AG09309 (cell line): ENCODE measurements at places on chromosomes 5 and 9.

GRCh38 chr9:72579190-72579589 is 57.8 kb downstream of the TMC1 start:
- DNase-seq: no peak

DNA sequence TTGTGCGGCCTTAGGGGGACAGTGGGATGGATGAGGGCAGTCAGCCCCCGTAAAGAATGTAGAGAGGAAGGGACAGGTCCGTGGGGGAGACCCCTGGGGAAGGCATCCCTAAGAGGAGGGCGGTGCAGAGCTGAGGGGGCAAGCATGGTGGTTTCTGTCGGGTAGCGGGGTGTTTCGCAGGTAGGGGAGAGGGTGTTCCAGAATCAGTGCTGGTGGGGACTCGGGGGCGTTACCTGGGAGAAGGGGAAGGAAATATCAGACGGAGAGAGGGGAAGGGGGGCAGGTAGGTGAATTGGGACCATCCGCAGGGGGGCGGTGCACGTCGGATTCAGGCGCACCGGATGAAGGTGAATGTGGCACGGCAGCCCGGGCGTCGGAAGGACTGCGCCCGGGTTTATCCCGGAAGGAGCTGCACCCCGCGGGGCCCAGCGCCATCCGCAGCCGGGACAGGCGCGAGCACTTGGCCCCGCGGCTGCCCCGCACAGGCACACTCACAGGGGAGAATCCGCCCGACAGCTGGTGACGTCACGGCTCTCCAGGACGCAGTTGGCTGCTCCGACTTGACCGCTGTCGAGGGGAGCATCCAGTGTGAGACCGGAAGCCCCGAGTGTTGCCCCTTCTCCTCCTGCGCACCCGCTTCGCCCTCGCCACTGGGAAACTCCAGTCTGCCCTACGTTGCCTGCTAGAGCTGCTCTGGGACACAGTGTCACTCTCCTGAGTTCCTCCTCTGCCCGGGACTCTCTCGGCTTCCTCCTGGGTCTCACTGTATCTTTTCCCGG is 1.3 kb downstream of the CD72 start:
- DNase-seq: peak; percentile 7

GRCh38 chr5:170273968-170274710 is 23.4 kb downstream of the LCP2 start:
- no peak for DNase-seq

DNA sequence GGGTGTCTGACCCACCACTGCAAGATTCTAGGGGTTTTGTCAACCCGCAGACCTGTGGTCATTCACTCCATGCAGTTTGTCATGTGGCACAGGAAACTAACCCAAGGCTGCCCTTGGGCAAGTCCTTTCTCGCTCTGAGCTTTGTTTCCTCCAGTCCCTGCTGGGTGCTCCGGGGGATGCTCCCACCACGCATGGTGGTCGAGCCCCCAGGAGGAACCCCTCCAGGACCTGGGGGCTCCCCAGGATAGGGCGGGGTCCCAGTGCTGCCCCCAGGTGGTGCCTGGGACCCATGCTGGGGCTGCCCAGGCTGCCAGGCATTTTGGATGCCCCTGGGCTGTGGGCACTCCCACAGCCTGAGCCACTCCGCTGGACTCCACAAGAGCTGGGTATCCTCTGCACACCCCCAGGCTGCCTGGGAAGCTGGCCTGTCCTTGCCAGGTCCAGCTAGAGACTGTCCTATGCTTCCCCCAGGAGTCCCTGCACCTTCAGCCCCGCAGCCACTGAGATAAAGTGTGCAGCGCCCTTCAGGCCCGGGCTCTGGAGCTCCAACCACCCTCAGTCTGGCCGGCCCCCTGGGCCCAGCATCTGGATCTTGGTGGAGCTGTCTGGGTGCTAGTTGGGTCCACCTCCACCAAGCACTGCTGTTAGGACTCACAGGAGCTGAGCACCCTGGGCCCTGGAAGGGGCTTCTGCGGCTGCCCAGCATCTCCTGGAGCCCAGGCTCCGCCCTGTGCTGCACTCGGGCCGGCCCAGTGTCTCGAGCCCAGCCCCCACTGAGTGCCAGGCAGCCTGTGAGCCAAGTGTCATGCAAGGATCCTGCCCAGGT is 104.3 kb downstream of the PHF2 start:
- no peak for DNase-seq

- no peak for DNase-seq
Observed at GRCh38 chr5:151601391-151601790, 10.3 kb upstream of the FAT2 start.

DNA sequence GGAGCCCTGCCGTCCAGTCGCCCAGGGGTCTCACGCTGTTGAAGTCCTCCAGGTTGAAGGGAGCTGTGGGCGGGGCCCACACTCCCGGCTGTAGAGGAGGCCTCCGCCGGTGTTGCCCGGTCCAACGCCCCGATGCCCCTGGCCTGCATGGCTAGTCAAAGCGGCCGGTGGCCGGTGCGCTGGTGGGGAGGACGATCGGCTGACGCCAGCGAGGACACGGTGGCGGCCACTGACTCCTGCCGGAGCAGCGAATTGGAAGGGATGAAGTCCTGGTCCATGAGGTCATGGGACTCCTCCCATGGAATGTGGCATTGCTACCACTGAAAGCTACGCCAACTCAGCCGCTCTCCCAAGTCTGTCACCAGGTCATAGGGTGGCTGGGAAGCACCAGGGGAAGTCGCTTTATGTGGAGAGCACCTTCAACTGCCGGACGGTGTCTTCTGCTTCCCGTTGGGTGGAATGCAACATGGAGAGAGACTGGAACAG is 11.8 kb downstream of the RCL1 start:
- no peak for DNase-seq

DNA sequence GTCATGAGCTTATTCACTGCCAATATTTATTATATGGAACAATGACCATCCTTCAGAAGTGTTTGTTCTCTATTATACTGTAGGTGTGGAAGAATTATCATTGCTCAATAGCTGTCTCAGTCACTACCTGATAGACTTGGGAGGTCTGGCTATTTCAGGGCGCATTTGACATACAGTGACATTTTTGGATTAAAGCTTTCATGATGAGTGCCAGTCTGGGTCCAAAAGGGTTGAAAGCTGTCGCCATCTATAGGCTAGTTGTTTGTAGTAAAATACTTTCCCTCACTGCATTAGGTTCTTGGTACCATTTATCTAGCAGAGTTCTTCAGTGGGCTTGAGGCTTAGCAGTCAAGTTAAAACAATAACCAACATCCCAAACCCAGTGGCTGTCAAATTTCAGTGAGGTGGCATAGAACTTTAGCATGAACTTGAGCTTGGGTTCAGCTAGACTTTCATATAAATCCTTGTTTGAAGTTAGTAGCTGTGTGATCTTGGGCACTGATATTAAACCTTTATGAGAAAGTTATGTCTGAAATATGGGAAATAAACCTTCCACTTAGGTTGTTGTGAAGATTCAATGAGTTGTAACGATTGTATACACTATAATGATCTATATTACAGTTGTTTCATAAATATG is 110.5 kb upstream of the CDKN2B start:
- no peak for DNase-seq

- DNase-seq: peak; percentile 63
Observed at GRCh38 chr9:134642385-134643181, 980 bp downstream of the COL5A1 start.

DNA sequence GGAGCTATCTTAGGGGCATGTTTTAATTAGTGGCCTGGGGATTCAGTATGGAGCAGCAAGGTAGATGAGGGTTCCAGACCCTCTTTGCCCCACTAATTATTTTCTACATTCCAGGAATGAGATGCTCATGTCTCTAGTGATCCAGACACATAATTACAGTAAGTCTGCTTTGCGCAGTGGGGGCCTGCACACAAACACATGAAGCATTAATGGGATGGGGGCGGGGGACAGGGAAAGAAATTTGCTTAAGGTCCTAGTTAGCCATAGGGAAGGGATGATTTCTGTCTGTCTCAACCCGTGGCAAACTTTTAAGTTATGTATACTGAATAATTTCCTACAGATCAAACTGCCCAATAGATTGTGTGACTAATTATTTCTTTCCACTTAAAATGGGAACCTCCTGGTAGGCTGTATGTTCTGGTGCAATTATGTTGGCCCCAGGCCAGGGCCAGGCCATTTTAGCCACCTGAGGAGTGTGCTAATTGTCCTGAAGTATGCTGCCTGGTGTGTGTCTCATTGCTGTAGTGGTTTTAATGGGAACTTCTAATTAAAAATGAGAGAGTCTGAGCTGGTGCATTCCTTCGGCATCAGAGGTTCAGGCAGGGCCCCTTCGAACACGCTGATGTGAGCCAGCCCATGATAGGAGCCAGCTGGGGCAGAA is 134.4 kb downstream of the PTTG1 start:
- DNase-seq: peak; percentile 8

GRCh38 chr5:168260353-168261226 is 30.9 kb upstream of the WWC1 start:
- DNase-seq: no peak

GRCh38 chr9:68895741-68896478 is 118.0 kb downstream of the PRKACG start:
- no peak for DNase-seq

DNA sequence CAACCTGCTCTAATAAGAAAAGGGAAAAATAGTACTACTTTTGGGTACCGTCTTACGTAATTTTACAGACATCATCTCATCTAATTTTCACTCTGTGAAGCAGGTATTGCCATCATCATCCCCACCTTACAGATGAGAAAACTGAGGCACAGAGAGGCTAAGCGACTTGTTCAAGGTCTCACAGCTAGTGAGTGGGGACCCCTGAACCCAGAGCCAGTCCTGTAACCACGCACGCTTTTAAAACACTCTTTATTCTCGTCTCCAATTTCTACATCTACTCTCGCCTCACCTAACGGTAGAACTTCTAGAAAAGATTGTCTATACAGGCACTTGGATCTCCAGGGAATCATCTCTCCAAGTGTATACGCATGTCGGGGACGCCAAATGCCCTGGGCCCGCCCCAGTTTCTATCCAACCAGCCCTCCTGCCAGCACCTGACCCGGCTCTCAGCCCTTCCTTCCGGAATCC is 1.5 kb upstream of the TRAF1 start:
- DNase-seq: no peak

- DNase-seq: no peak
Observed at GRCh38 chr9:126367616-126368015, 41.0 kb downstream of the MVB12B start.

DNA sequence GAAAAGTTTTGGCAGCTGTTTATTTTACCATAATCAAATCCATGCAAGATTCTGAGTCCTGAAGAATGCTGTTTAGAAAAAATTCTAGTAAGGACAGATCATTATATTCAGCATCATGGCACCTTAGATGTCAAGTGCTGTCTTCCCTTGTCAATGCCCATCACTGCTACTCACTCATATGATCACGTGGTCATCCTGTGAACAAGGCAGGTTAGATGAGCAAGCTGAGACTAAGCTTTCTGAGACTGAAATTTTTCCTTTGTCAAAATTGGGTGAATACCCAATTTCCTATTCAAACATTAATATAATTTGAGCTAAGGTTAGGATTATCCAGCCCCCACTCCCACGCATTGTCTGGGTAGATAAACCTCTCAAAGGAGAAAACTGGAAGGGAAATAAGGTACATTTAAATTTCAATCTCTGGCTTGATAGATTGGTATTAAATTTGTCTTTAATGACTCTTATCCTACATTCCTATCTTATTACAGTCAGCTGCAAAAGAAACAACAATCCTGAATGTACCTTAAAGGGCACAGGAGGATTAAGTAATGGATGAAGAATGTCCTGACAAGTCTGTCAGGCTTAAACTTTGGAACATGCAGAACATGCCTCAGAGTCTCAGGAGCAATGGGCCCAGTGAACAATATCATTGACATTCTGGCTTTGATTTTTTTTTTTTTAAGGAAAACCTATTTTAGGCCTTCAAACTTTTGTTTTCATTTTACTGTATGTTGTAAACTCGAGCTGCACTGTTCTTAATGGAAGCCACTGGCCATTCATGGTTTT is 148.7 kb upstream of the RANBP3L start:
- DNase-seq: no peak

- no peak for DNase-seq
Observed at GRCh38 chr9:108185613-108186012, 670.2 kb downstream of the ACTL7B start.

DNA sequence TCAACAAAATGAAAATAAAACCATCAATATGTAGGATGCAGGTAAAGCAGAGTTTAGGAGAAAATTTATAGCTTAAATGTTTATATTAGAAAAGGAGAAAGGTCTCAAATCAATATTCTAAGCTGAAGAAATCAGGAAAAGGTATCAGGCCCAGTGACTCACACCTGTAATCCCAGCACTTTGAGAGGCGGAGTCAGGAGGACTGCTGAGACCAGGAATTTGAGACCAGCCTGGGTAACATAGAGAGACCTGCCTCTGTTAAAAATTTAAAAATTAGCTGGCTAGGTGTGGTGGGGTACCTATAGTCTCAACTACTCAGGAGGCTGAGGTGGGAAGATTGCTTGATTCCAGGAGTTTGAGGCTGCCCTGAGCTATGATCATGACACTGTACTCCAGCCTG is 32.2 kb downstream of the CCDC69 start:
- no peak for DNase-seq

GRCh38 chr5:156971415-156971814 is 8.4 kb upstream of the TIMD4 start:
- no peak for DNase-seq
